GM10248 (cell line): ENCODE measurements at places on chromosomes 5 and 9.

- no peak for DNase-seq
Measured at GRCh38 chr5:82331557-82331956, 53.4 kb upstream of the RPS23 start.

- DNase-seq = no peak
Measured at GRCh38 chr5:5634817-5635216, 212.3 kb downstream of the ICE1 start.

GRCh38 chr5:154213592-154213991 lies 23.1 kb downstream of the GALNT10 start:
- no peak for DNase-seq

- no peak for DNase-seq
Measured at GRCh38 chr9:99582814-99583213, 238.9 kb upstream of the NR4A3 start.

- no peak for DNase-seq
Measured at GRCh38 chr5:38290028-38290653, 31.8 kb downstream of the EGFLAM start.

DNA sequence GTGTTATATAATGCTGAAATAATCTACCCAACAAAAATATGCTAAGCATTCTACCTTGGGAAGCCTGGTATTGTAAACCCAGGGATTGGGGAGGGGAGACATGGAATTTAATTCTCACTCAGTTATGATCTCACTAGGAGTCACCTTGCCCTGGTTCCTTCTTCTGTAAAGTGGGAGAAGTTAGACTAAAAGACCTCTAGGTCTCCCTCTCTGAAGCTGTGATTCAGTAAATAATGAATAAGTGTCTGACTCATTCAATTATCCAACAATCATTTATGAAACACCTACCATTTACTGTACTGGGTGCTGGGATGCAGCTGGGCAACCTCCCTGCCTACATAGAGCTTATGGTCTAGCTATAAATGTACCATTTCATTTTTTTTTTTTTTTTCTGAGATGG lies 20.2 kb upstream of the SPARC start:
- no peak for DNase-seq

- peak; percentile 15 for DNase-seq
Measured at GRCh38 chr9:78030553-78031443, 813 bp downstream of the GNAQ start.
